ENCODE measurements at places on chromosomes 2 and 18.
A peak's percentile ranks its signal among the peaks of the same experiment; 100 is the strongest.

GRCh38 chr2:205680067-205680466 lies 2.2 kb upstream of the NRP2 start:
- DNase-seq, result peak; percentile 67

DNA sequence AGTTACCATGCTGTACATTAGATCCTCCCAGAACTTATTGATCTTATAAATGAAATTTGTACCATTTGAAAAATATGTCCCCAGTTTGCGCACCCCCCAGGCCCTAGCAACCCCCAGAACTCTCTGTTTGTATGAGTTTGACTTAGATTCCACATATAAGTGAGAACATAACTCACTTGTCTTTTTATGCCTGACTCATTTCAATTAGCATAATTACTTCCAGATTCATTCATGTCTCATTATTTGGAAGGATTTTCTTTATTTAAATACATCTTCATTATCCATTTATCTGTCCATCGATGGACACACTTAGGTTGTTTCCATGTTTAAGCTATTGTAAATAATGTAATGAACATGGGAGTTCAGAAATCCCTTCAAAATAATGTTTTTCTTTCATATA lies 705.9 kb downstream of the CCDC85A start:
- DNase-seq, result no peak

DNA sequence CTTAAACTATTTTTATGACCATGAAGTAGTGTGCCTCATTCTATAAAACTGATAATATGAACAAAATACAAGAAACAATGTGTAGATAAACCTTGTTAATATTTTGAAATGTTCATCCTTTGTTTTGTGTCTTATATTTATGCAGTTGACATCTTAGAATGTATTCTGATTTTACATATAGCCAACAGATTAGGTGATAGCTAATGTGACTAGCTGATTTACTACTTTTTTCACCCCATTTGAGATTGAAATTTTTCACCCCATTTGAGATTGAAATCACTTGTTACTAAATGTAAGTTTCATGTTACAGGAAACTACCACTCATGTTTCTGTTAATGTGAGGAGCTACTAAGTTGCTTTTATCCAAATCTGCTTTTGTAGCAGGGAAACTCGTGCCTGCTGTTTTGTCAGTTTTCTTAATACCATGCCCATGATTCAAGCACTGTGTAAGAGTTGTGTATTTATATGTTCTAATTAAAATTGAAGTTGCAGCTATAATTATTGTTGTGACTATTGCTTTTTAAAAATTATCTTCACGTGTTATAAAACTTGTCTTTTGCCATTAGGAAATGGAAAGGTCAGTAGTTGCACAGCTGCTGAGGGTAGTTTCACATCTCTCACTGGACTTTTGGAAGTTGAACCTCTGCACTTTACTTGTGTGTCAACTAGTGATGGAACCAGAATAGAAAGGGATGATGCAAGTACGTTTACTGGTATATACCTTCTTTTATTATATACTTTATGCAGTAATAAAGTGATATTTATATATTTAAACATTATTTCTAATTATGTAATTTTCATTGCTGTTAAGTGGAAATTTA lies 96.6 kb downstream of the BIRC6 start:
- DNase-seq, result no peak

- DNase-seq, result no peak
Measured at GRCh38 chr2:11899264-11899818, 152.9 kb downstream of the LPIN1 start.

DNA sequence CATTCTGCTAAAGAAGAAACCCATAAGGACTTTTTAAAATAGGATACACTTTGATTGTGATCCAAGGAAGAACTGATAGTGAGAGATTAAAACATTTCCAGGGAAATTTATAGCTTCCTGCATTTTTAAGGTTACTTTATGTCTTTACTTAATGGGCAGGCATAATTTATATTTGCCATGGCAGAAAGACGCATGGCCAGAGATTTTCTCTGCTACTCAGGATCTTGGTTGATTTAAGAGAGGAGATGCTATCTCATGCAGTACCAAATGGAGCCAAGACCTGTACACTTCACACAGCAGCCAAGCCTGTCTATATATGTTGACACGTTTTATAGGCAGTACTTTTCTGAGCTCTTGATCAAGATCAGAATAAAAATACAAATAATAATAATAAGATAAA lies 60.9 kb upstream of the NT5C1B start:
- DNase-seq, result no peak

GRCh38 chr2:187541086-187542085 lies 12.8 kb downstream of the TFPI start:
- DNase-seq, result peak; percentile 45

GRCh38 chr2:221571551-221572218 lies 419 bp downstream of the EPHA4 start:
- DNase-seq, result peak; percentile 21

DNA sequence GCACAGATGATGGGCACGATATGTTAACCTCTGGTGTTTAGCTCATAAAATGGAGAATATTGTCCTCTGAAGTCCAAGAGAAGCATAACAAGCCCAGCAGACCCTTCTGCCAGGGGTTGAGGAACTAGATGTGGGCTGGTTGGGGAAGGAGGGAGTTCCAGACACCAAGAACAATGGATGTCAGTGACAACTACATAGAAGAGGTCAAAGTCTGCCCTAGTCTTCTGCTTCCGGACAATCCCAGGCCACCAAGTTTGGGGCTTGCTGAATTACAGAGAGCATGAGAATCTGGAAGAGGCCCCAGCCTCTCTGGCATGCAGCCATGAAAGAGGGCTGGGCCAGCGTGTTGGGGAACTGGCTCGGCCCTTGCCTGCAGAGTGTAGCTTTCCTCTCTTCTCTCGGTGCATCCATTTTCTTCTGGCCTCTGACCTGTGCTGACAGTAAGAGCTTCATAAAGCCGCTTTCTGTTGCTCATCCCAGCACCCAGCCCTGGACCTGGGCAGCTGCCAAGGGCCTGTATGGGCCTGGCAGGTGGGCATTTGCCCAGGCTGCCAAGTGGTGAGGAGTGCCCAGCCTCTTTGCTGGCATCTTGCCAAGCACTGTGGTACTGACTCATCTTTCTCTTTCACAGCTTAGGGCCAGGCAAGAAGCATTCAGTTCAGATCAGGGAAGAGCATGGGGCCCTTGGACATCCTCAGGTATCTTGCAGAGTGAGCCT lies 14.6 kb upstream of the LAPTM4A start:
- DNase-seq, result peak; percentile 85

- no peak for DNase-seq
Measured at GRCh38 chr2:74841641-74842040, 7.7 kb downstream of the HK2 start.

DNA sequence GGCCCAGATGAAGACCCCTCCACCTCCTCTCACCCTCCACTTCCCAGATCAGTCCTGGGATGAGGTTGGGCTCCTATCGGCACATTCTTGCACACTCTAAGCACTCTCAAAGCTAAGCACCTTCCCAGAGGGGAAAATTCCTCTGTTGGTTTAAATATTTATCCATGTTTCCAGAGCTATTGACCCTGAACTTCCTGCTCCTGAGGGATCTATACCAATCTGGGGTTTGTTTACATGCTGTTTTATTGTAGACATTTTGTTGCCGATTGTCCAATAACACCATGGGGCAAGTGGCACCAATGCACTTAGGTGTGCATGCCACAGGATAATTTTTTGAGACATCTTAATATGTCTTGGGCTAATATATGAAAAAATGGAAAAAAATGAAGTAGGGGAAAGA lies 476.2 kb downstream of the SLC4A3 start:
- no peak for DNase-seq

DNA sequence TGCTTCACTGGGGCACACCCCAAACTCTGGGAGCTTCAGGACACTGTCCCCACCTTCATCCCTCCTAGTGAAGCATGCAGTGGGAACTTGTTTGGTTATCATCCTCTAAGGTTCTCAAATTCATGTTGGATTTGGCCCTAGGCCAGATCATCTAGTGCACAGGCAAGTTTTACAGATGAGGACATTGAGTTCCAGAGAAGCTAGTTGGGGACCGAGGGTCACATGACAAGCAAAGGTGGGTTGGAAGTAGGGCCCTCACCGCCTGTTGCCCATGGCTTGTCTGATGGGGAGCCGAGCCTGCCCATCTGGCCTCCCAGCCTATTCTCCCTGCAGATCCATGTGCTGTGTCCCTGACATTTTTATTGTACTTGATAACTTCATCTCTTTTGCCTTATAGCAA lies 2.8 kb downstream of the PRKCE start:
- DNase-seq, result no peak

DNA sequence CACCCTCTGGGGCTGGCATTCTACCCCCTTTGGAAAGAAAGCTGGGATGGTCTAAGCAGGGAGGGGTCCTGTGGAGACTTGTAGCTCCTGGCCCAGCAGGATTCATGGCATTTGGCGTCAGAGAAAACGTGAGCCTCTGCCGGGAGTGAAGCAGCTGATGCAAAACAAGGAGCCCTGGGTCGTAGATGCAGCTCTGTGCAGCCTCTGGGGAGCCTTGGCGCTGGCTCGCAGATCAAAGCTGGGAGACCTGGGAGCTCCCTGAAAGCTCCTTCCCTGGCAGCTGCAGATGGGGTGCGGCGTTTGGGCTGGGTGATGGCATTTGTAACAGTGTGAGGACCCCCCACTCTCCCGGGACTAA lies 148.3 kb downstream of the KLHL29 start:
- DNase-seq, result no peak

DNA sequence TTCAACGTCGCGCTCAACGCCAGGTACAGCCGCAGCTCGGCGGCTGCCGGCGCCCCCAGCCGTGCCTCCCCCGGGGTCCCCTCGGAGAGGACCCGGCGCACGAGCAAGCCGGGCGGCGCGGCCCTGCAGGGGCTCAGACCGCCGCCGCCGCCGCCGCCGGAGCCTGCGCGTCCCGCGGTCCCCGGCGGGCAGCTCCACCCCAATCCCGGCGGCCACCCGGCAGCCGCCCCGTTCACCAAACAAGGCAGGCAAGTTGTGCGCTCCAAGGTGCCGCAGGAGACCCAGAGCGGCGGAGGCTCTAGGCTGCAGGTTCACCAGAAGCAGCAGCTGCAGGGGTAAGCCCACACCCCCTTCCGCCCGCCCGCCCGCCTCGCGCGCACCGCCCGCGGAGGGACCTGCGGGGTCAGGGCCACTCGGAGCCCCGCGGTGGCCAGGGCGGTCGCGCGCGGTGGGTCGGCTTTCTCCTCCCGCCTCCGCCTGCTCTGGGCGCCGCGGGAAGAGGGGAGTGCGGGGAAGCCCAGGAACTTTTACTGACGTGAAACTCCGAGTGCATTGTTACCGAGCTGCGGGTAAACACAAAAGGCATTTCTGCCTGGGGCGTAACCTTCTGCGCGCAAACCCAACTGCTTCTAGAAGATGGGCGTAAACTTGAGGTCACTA lies 861 bp downstream of the LTBP1 start:
- peak; percentile 22 for DNase-seq

GRCh38 chr2:217681791-217682190 lies 321.0 kb downstream of the TNS1 start:
- no peak for DNase-seq

DNA sequence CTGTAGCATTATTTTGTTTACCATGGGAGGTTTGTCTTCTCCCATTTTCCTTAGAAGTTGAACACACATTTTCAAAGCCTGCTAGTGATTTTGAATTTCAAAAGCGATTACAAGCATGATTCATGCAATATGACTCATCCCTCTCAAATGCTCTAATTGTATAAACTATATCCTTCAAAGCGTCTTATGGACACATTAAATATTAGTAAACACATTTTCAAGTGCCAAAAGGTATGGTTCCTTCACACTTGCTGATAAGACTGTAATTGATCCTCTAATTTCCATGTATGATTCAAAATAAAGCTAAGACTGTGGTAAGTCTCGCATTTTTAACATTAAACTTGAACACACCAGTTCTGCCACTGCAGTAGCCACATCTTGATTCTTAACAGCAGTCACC lies 512.9 kb downstream of the LRRTM4 start:
- DNase-seq, result no peak

DNA sequence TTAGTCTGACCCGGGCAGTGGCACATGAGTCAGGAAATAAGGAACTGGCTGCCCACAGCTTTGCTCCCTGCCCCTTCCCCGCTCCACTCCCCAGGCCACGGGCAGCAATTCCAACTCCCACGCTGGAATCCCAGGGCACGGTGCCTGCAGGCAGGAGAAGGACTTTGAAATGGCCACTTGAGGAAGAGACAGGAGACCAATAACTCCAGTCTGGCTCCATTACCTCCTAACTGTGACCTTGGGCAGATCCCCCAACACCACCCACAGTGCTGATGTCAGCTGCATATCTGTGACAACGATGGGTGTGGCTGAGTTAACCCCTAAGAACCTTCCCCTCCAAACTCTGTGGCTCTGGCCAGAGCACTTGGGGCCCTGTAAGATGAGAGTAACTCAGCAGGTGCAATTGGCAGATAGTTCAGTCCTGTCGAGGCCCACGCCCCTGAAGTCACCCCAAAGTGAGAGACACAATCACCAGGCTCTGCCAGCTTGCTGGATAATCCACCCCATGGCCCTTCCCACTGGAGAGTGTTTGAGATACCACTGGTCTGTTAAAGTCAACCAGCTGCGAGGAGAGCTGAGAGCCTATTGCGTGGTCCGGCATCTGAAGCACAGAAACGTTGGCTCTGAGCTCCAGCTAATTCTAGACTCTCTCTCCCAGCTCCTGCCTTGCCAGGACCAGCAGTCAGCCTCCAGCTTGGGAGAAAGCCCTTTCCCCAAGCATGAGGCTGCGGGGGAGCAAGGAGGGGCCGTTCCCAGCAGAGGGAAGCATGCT lies 175.2 kb downstream of the TNS1 start:
- no peak for DNase-seq

- peak; percentile 10 for DNase-seq
Measured at GRCh38 chr2:150732064-150732463, 244.6 kb upstream of the RND3 start.

DNA sequence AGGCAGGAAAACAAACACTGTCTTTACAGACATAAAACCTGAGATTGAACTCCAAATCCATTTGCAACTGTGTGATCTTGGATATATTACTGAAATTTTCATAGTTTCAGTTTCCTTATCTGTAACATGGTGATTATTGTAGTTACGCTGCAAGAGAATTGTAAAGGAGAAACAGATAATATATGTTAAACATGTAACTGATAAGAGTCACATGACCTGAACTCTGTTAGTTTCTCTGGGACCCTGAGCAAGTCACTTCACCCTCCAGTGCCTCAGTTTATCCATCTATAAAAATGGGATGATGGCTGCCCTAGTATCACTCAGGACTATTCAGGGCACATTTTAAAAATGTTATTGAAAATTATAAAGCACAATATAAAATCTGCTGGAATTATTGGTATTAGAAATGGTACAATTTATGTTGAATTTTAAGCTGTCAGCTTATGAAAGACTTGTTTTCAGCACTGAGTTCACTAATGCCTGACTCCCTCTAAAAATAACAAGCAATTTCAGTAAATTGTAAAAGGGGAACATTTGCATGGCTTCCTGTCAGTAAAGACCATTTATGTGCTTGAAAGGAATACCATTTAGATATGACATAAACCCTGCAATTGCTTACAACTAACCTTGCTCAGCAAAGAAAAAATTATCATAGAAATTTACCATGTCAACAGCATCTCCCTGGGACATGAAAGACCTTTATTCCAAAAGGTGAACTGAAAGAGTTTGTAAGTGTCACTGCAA lies 393.5 kb downstream of the RAD51AP2 start:
- DNase-seq, result no peak

GRCh38 chr2:238914648-238915015 lies 66.7 kb downstream of the TWIST2 start:
- DNase-seq, result peak; percentile 31

GRCh38 chr2:43266711-43267111 lies 40.3 kb upstream of the ZFP36L2 start:
- no peak for DNase-seq
